Mesendoderm (in vitro differentiated cells): ENCODE measurements at places on chromosomes 1 and 21.

DNA sequence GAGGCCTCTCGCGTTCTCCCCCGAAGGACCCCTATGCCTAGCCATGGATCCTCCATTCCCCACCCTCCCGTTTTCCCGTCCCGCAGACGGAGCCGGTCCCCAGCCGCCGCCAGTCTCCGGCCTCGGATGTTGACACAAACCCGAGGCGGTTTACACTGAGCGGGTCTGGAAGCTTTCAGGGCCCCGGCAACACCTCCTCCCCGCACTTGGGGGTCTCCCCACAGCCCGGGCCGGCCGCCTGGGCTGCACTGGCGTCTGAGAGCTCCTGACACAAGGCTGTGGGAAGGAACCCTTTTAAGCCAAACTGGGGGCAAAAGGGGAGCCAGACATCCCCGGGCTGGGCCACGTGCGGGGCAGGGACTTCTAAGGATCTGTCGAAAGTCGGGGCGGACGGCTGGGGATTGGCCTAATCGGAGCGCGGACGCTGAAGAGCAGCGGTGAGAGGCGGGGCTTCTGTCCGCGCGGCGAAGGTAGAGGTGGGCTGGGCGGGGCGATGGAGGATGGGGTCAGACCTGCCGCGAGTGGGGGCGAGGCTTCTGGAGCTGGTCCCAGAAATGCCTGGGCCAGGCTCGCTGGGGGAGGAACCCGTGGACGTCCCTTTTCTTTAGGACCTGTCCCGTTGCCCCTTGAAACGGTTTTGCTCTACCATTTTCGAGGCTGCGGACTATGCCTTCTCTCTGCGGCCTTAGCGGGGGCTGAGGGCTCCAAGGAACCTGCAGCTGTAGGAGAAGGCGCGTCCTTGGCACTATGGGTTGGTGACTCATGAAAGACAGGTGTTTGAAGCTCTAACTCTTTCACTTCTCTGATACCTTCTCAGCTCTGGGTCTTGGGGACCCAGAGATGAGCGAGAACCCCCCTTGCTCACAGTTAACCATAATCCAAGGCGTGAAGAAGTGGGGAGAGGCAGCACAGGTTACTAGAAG is 1.2 kb upstream of the HPCAL4 start:
- no peak overlapping the region for H3K4me3 ChIP-seq
- H3K36me3 ChIP-seq: no peaks in the 10 kb centered on the region
- DNase-seq: peak; percentile 39
- peaks cover 56% of the 10 kb centered on the region for H3K27me3 ChIP-seq
- no peaks in the 10 kb centered on the region for H3K4me1 ChIP-seq
- H3K27ac ChIP-seq: no peak overlapping the region

GRCh38 chr1:197106869-197107268 is 39.6 kb downstream of the ASPM start:
- H3K4me3 ChIP-seq: no peak overlapping the region
- peaks cover 1% of the 10 kb centered on the region for H3K36me3 ChIP-seq
- H3K27me3 ChIP-seq: no peaks in the 10 kb centered on the region
- no peaks in the 10 kb centered on the region for H3K4me1 ChIP-seq
- H3K27ac ChIP-seq: no peak overlapping the region

DNA sequence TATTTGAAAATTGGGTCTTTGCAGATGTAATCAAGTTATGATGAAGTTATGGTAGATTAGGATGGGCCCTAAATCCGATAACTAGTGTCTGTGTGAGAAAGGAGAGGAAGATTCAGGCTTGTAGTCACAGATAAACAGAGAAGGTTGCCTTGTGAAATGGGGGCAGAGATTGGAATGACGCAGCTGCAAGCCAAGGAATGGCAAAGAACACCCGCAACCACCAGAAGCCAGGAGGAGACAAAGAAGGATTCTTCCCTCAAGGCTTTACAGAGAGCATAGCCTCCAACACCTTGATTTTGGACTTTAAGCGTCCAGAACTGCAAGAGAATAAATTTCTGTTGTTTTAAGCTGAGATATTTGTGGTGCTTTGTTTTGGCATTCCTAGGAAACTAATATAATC is 35.4 kb upstream of the COL24A1 start:
- no peak overlapping the region for H3K27ac ChIP-seq
- no peaks in the 10 kb centered on the region for H3K36me3 ChIP-seq
- DNase-seq: no peak
- no peak overlapping the region for H3K4me3 ChIP-seq

- no peak overlapping the region for H3K27ac ChIP-seq
- H3K4me3 ChIP-seq: no peak overlapping the region
- no peak for DNase-seq
Measured at GRCh38 chr1:114561333-114561732, 20.1 kb downstream of the BCAS2 start.
